CD4-positive, alpha-beta T cell (primary cell): ENCODE measurements at places on chromosomes 12 and 14. TPM values are rescaled to one million over a fixed set of nuclear protein-coding genes. Genes with fewer than 3 reads are reported as not detected.

GRCh38 chr14:61582815-61583214 lies 112.5 kb upstream of the HIF1A start:
- H3K4me3 ChIP-seq = no peak overlapping the region
- no peaks in the 10 kb centered on the region for H3K27me3 ChIP-seq
- H3K4me1 ChIP-seq = no peaks in the 10 kb centered on the region
- H3K36me3 ChIP-seq = no peaks in the 10 kb centered on the region

GRCh38 chr14:80958226-80958625 lies 2.8 kb downstream of the TSHR start:
- H3K36me3 ChIP-seq = no peaks in the 10 kb centered on the region
- no peaks in the 10 kb centered on the region for H3K27me3 ChIP-seq

DNA sequence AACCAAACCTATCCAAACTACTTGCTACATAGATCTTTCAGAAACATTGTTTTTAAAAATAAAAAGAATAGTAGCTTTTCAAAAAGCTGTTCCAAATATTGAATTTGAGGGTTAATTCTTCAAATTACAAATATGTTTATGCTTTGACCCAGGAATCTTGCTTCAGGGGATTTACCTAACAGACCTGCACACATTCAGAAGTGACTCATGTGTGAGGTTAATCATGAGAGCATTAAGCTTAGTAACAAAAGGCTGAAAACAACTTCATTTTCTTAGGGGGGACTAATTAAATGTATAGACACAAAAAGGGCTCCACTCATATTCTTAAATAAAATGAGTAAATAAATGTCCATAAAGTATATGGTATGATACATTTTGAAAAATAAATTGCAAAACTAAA lies 672.4 kb upstream of the FLRT2 start:
- H3K27me3 ChIP-seq = no peaks in the 10 kb centered on the region
- H3K36me3 ChIP-seq = no peaks in the 10 kb centered on the region
- DNase-seq = no peak
- no peaks in the 10 kb centered on the region for H3K4me1 ChIP-seq
- no peak overlapping the region for H3K27ac ChIP-seq

The SSTR1 gene
- not detected for total RNA-seq

The LTB4R2 gene
- 18.2 TPM for total RNA-seq

DNA sequence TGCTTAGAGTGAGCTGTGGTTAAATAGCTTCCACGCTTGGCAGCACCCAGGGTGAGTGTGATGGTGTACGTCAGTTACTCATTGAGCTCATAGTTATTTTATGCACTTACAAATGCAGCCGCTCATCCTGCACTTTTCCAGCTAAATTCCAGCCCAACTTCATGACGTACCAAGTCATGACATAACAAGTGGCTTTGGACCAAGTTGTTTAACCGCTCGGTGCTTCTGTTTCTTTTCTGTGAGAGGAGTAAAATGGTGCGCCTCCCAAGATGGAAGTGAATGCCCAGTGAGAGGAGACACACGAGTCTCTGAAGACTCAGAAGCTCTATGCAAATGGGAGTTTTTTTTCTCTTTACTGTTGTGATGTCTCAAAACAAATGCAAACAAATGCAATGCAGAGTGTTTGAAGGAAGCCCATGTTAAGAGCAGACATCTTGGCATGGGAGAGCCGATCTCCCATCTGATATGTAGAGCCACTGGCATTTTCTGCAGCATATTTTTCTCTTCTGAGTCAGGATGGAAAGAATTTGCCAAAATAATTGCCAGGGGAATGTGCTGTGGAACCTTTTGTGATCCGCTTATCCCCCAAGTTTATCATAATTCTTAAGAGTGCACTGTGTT lies 72.2 kb downstream of the FBXW8 start:
- no peak overlapping the region for H3K4me3 ChIP-seq
- peaks cover 7% of the 10 kb centered on the region for H3K36me3 ChIP-seq
- no peak overlapping the region for H3K27ac ChIP-seq
- H3K4me1 ChIP-seq = no peaks in the 10 kb centered on the region
- no peaks in the 10 kb centered on the region for H3K27me3 ChIP-seq
- DNase-seq = no peak

DNA sequence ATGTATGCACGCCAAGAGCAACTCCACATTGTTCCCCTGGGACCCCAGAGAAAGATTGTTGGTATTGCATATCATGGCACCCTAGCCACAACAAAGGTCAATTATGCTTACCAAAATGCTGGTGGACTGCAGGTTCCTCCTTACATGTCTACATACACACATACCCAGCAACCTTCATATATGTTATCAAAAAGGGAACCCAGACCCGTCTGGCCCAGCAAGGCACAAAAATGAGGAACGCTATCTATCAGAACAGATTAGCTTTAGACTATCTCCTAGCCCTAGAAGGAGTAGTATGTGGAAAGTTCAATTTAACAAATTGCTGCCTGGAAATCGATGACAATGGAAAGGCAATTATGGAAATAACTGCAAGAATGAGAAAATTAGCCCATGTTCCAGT lies 61.5 kb downstream of the DHRS2 start:
- no peak overlapping the region for H3K27ac ChIP-seq
- no peak for DNase-seq
- peaks cover 61% of the 10 kb centered on the region for H3K27me3 ChIP-seq
- no peaks in the 10 kb centered on the region for H3K36me3 ChIP-seq
- no peak overlapping the region for H3K4me3 ChIP-seq
- H3K4me1 ChIP-seq = peaks cover 5% of the 10 kb centered on the region

GRCh38 chr12:6644903-6645302 lies 2.3 kb downstream of the ACRBP start:
- DNase-seq = no peak
- no peaks in the 10 kb centered on the region for H3K27me3 ChIP-seq
- peaks cover 12% of the 10 kb centered on the region for H3K4me1 ChIP-seq
- no peak overlapping the region for H3K4me3 ChIP-seq
- no peak overlapping the region for H3K27ac ChIP-seq

- H3K27ac ChIP-seq = no peak overlapping the region
- no peak for DNase-seq
- H3K36me3 ChIP-seq = no peaks in the 10 kb centered on the region
- H3K27me3 ChIP-seq = no peaks in the 10 kb centered on the region
- peaks cover 8% of the 10 kb centered on the region for H3K4me1 ChIP-seq
Observed at GRCh38 chr14:63472986-63473788, 70.0 kb downstream of the PPP2R5E start.

The GZMH gene
- total RNA-seq = 1.2 TPM

The CAPS2 gene
- total RNA-seq = 1.9 TPM

DNA sequence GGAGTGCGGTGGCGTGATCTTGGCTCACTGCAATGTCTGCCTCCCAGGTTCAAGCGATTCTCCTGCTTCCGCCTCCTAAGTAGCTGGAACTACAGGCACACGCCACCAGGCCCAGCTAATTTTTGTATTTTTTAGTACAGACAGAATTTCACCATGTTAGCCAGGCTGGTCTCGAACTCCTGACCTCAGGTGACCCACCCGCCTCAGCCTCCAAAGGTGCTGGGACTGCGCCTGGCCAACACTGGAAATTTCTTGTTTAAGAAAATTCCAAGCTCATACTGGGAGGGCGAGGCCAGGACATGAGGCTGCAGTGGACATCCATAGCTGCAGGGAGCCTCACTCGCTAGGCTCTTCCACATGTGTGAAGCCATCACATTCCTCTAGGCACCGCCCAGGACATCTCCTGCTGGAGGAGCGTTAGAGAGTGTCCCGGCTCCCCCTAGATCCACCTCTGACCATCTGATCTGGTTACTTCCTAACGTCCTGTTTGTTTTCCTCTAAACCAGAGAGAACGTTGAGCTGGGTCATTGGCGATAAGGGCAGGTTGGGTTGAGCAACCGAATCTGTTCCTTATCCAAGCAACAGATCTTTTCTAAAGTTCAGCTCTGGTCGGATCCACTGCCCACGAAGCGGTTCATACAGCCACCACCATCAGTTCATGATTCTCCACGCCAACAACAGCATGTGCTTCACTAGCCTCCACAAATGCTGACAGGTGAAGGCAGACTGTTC lies 108.2 kb upstream of the MED13L start:
- H3K4me1 ChIP-seq = no peaks in the 10 kb centered on the region
- no peak overlapping the region for H3K27ac ChIP-seq
- H3K36me3 ChIP-seq = no peaks in the 10 kb centered on the region
- no peak for DNase-seq

GRCh38 chr12:58249610-58250009 lies 308.2 kb downstream of the ATP23 start:
- H3K36me3 ChIP-seq = no peaks in the 10 kb centered on the region
- DNase-seq = no peak
- H3K4me3 ChIP-seq = no peak overlapping the region
- no peak overlapping the region for H3K27ac ChIP-seq
- no peaks in the 10 kb centered on the region for H3K4me1 ChIP-seq
